ENCODE measurements at places on chromosomes 12 and 14.

DNA sequence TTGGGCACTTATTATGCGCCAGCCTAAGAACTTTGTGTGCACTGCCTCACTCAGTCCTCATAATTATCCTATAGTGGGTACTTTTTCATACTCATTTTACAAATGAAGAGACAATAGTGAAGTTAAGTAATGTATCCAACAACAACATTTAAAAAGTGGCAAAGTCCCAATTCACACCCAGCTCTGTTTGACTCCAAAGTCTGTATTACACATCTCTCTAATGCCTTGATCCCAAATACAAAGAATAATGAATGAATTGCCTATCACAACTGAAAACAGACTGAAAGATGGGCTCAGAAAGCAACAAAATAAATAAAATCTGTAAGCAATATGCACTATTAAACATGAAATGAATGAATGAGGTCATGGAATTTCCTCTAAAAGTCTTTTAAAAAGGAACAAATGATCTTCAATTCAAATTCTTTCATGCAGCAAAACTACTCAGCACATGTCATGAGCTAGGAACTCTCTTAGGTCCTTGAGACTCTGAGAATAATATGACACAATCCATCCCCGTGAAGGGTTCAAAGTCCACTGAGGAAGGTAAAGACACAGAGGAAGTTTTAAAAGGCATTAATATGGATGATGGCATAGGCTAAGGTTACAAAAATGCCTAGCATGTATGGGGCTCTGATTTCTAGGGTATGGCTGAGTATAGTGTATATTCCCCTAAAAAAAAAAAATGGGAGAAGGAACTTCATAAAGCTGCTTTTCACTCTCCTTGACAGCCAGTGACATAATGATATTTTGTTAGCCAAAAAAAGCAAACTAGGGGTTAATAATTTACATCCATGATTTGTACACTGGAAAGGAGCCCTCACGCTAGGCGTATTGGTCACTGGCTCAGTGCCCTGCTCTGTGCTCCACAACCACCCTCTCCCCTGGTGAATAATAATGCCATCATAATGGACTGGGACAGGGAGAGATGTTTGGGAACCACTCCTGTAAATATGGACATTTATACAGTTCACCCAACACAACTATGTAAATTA, 103.4 kb downstream of the SLC2A13 start:
- no peak for DNase-seq

GRCh38 chr14:57486767-57487379, 6.8 kb downstream of the CCDC198 start:
- no peak for DNase-seq

DNA sequence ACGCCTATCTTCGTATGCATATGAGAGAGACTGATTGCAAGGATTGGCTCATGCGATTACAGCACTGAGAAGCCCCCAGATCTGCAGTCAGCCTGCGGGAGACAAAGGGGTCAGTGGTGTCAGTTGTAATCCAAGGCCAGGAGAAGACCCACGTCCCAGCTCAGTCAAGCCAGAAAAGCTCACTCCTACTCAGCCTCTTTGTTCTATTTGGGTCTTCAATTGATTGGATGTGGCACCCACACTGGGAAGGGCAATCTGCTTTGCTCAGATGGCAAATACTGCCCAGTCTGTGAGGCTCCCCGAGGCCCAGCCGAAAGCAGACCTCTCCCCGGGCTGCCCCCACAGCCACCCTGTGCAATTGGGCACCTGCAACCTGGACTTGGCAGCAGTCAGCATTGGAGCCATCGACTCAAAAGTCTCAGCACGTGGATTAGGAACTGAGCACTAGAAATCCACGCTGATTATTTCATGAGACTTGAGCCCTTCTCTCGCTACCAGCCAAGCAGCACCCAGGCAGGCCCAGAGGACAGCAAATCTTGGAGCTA, 39.6 kb upstream of the TMEM179 start:
- DNase-seq = no peak

GRCh38 chr14:104927432-104927816, 2.7 kb downstream of the PLD4 start:
- DNase-seq = no peak

DNA sequence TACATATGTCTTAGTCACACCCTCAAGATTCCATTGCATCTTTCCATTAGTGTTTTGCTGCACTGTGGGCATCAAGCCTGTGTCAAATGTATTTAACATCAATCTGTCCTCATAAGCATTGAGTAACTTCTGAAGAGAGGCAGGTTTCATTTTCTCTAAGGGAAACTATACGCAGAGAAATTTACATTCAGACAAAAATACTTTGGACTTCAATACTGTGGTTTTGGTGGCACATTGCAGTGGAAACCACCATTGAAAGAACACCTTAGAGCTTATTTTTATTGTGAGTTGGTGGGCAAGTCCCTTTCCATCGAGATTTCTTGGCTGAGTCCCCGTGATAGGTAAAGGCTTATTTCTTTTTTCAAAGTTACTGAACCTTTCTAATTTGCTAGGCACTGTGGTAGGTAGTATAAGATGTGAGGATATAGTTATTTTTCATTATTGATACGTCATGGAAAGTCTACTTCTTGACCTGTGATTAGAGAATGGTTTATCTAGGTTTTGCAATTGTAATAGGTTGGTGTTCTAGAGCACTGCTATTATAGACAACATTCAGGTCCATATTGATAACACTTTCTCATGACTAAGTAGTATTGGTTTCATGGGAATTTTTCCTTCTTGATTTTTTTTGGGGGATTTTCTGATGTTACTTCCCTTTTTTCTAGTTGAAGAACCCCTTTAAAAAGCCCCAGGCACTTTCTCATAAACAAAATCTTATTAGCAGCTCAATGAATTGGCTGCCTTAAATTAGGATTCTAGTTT, 81.9 kb downstream of the CFAP54 start:
- DNase-seq = no peak

GRCh38 chr14:104395276-104395675, 184.3 kb upstream of the C14orf180 start:
- DNase-seq = no peak

GRCh38 chr12:76020281-76020680, 11.3 kb downstream of the PHLDA1 start:
- peak; percentile 76 for DNase-seq

GRCh38 chr14:89484051-89484844, 67.2 kb upstream of the FOXN3 start:
- DNase-seq = no peak

DNA sequence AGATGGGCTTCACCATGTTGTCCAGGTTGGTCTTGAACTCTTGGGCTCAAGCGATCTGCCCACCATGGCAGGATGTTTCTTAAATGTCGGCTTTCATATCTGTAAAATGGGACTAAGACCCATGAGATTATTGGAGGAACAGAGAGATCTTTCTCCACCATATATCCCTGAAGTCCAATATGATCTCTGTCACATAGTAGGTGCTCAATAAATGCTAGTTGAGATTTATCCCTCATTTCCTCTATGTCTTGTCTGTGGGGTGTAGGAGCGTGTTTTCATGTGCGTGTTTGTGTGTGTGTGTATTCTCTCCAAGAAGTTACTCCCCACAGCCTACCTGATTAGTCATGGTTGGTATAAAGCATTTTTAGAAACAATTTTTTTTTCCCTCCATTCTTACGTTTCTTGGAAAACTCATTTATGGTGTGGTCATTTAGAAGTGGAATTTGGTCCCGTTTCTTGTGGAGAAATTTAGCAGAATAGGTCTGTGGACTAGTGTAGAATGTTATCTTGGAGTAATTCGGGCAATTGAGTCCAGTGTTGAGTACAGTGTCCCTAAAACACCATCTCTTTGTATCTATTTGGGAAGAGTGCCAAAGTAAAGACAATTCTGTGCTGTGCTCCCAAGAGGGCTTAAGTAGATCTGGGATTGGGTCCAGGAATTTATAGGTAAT, 4.3 kb downstream of the STRAP start:
- no peak for DNase-seq

DNA sequence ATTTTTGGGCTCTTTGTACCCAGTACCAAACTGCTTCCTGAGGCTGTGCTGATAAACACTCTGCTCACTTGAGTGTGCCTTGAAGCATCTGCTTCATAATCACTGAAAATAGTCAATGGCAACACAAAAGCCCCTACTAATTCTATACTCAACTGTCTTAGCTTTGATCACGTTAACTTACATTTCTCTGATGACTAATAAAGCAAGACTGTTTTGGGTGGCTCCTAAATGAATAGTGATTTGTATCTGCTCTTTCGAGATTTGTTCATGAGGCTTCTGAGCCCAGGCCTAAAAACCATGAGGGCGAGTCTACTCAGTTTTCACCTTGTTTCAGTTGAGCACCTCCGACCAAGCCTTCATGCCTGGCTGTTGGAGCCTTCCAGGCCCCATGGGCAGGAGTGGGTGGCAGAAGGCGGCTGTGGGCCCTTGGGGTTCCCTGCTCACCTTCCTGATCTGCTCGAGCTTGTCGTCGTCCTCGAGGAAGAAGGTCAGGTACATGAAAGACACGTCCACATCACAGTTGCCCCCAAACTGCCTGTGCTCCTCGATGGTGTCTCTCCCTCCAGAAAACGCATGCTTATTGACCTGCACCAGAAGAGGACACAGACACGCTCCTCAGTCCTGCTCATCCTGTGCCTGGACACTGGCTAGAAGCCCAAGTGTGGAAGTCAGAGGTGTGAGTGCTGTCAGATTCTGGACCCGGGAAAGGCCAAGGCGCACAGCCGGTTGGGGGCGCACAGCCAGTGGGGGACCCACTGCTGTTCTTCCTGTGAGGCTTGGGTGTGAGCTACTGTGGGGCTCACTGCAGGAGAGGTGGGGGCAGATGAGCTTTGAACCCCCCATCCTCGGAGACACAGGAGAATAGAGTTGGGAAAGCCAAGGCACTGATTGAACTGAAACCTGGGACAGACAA, 13.7 kb downstream of the SLC25A47 start:
- no peak for DNase-seq

GRCh38 chr12:101209319-101210302, at the start of gene SLC5A8:
TSS of gene SLC5A8 (minus strand) at chr12:101210238. CDS start at chr12:101209848, 390 bp downstream.
- no peak for DNase-seq

DNA sequence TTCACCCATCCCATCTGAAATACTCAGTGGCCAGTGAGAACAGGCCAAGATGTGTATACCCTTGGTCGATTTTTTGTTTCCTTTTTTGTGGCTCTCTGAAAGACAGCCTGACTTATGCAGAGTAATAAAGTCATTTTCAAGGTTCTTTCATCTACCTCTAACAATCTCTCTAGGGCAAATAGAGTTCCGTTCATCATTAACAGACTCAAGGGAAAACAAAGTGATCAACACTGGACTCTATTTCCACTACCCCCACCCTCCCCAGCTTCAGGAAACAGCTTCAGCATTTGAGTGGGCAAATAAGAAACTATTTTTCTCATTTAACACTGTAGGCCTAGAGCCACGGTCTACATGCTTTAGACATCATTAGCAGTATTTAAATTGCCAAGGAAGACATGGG, 15.9 kb downstream of the PRKAB1 start:
- no peak for DNase-seq

- no peak for DNase-seq
Observed at GRCh38 chr12:54413284-54414190, 5.5 kb downstream of the ITGA5 start.

DNA sequence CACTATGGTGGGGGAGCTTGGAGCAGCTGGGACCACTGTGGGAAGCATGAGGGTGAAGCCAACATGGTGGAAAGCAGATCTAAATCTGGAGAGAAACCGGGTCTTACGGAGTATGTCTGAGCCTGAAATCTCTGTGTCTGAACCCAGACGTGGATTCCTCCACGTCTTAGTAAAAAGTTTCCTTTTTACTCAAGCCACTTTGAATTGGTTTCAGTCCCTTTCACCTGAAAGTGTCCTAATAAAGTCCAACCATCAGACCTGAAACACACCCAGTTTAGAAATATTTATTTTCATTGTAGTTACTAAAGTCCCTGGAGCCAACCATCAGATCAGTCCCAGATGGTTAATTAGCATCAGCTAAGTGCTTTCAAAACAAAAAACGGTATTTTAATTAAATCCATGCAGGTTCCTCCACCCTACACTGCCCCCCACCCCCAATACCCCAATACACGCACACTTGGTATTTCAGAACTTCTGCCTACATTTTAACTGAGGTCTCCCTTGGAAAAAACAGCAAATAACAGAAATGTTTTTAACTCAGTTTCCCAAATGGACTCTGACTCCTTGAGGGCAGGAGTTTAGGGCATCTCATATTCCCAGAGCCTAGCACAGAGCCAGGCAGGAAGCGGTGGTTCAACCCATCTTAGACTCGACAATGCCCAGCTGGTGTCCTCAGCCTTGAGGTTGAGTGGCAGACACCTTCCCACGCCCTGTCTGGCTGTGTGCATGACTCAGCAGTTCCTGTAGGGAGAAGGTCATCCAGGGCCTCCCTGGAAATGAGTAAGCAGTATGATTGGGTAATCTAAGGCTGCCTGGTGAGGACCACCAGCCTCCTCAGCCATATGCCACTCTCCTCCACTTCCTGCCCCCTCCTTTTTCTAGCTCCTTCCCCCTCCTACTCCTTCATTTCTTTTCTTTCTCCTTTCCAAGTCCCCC, 175.8 kb downstream of the TTC8 start:
- DNase-seq = peak; percentile 25

DNA sequence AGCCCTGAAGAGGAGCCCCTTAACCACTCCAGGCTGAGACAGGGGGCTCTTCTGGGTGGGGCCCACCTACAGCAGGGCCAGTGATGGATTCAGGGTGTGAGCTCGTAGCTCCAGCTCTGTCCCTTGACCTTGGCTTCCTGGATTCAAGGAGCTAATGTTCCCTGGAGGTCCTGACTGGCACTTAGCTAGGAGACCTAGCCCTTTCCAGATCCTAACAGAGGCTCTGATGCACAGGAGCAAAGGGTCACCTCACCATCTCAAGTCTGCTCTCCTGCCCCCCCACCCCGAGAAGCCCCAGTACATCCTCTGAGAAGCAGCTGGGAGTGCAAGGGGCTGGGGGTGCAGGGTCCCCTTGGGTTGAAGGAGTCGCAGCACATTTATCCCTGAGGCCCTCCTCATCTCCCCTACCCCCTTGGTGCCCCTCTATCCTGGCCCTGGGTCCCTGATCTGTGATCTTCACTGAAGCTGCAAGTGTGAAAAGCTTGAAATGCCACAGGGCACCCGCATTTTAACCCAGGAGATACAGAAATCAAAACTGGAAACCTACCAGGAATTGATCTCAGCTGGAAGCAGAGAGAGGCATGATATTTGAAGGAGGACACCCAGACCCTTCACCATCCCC, 2.9 kb downstream of the RIN3 start:
- DNase-seq = no peak

- no peak for DNase-seq
Observed at GRCh38 chr12:110599334-110599733, 14.6 kb upstream of the TCTN1 start.
